ENCODE measurements at places on chromosomes 7 and 10. TPM values are rescaled to one million over a fixed set of nuclear protein-coding genes. Genes with fewer than 3 reads are reported as not detected.

DNA sequence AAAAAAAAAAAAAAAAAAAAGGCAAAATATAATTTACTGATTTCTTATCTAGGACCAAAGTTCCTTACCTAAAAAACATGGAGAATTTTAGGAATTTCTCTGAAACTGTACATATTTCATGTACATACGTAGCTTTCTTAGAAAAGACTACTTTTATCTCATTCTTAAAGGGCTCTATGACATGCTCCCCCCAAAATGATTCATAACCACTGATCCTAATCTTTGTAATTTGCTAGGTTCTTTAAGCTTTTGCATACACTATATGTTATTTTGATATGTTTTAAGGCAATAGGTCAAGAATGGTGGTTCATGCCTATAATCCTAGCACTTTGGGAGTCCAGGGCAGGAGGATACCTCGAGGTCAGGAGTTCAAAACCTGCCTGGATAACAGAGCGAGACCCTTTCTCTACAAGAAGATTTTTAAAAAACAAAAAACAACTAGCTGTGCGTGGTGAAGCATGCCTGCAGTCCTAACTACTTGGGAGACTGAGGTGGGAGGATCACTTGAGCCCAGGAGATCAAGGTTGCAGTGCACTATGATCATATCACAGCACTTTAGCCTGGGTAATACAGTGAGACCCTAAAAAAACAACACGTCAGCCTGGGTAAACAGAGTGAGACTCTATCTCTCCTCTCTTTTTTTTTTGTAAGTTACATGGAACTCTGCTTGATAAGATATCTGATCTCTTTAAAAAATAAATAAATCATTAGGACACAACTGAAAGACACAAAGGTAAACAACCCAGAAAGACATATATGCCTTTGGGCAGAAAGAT, 54.8 kb downstream of the ATAD1 start:
- DNase-seq, result no peak

DNA sequence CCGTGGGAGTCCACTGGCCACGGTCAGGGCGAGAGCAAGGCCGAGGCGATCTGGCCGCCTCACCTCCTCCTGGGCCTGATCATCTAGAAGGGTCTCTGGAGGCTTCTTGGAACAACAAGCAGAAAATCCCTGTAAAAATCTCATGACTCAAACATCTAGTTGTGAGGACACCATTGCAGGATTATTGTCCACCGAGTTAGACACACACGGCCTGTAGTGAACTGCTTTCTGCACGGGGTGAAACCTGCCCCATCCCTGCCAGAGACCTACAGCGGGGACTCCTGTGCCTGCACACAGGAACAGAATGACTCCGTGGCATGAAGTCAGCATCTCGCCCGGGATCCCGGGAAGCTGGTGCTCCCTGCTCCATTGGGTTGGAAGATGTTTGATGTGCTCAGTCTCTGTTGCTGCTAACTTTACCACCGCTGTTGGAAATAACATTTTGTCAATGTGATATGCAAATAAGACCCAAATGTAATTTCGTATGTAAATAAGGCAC, 267.0 kb upstream of the TCERG1L start:
- DNase-seq, result no peak

DNA sequence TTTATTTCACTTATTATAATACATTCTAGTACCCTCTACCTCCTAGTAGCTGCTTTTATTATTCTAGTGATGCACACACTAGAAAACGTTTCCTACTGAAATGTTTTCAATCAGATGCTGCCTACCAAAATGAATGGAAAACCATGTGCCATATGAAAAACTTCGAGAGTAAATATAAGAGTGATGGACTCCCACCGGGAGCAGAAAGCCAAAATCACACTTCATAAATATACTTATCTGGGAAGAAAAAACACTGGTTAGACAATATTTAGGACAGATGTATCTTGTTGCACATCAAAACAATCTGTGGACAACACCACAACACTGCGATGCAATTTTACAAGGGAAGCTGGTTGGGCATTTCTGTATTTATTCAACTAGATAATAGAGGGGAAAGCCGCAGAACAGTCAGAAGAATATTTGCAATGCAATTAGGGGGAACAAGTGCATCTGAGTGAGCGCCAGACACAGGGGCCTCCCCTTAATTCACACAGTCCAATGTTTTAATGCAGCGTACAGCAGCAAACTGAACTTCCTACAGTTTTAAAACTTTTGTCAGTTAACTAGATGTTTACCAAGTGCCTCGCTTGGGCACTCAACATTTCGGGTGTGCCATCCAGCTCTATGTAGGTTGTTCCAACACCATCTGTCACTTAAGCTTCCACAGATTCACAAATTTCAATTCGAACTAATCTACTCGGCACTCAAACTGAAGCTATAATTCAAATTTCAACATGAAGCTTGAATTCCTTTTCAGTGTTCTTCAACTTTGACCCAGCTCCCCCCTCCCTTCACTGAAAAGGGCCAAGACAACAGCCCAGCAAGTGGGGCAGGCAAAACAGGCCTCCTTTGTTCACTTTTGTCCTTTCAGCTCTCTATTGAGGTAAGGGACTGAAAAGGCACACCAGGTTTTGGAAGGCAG, 7.4 kb downstream of the NRCAM start:
- no peak for DNase-seq

DNA sequence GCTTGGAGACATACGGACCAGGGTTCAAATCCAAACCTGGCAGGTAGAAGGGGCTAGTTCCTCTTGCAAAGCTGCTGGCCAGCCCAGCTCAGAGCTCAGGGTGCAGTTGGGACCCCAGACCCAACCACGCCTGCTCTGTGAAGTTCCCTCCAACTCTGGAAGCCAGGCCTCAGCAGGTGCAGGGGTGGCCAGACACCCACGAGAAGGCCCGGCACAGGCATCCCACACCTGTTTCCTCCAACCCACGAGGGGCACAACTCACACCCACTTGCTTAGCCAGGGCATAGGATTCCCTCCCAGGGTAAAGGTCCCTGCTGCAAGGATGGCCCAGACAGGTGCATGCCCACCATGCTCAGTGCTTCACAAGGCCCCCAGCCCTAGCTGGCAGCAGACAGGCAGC, 262.4 kb downstream of the GRID1 start:
- DNase-seq, result no peak

- DNase-seq, result no peak
These were observed 156.6 kb upstream of the LYZL2 start for GRCh38 chr10:30786131-30786530.

DNA sequence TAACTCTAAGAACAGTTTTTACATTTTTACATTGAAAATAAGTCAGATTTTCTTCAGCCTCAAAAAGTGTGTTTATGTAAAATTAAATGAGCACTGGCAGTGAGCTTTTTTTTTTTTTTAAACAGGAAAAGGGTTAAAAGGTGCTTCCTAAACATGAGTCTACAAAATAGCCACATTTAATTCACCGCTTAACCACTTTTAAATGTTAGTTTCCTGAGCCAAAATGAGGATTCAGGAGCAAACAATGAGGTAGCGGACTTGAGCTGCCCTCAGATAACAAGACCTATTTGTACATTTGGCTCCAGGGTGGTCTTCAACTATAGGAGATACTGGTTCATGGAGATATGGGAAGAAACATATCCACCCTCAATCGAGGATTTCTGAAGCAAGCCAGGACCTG, 22.8 kb downstream of the AKR1C3 start:
- no peak for DNase-seq

MACC1 gene
- total RNA-seq, result 0.19 TPM

LRRD1 gene
- not detected for total RNA-seq

TRPV5 gene
- total RNA-seq, result not detected

FANK1 gene
- total RNA-seq, result 0.37 TPM

STOX1 gene
- 0.94 TPM for total RNA-seq

BMPER gene
- total RNA-seq, result not detected

NOS3 gene
- 5.3 TPM for total RNA-seq
